ENCODE measurements at places on chromosomes 1 and 21.

DNA sequence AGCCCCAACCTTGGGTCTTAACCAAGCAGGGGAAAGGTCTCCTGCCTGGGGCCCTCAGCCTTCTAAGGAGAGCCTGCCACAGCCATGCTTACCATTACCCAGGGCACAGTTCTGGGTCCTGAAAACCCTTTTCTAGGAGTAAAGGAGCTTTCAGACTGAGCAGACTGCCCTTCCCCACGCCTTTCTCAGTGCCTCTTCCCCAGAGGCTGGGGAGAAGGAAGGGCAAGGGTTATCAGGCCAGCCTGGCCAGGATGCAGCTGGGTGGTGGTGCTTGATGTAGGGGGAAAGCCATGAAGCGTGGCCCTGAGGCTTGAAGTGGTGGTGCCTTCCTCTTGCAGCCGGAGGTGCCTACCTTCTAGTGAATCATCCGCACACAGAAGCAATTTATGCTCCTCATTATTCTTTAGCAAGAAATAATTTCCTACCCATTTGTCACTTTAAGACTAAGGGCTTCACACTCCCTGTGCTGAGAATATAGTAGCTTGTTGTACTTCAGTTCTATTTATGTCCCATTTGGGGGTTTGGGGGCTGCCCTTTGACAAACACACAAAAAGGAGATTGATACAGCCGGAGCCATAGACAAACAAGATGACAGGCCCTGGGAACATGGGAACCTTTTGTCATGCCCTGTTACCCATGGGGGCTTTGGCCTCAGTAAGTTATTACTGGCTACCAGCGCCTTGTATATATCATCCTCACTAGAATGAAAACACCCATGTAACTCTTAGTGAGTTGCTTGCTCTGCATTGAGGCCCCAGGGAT lies 40.7 kb downstream of the MAN1C1 start:
- DNase-seq = no peak

- DNase-seq = peak; percentile 28
Observed at GRCh38 chr1:150321826-150322166, 463 bp downstream of the PRPF3 start.

GRCh38 chr1:205632669-205633169 lies 908 bp upstream of the ELK4 start:
- DNase-seq = no peak

- DNase-seq = no peak
Observed at GRCh38 chr21:33492571-33492970, 1.1 kb upstream of the DNAJC28 start.

DNA sequence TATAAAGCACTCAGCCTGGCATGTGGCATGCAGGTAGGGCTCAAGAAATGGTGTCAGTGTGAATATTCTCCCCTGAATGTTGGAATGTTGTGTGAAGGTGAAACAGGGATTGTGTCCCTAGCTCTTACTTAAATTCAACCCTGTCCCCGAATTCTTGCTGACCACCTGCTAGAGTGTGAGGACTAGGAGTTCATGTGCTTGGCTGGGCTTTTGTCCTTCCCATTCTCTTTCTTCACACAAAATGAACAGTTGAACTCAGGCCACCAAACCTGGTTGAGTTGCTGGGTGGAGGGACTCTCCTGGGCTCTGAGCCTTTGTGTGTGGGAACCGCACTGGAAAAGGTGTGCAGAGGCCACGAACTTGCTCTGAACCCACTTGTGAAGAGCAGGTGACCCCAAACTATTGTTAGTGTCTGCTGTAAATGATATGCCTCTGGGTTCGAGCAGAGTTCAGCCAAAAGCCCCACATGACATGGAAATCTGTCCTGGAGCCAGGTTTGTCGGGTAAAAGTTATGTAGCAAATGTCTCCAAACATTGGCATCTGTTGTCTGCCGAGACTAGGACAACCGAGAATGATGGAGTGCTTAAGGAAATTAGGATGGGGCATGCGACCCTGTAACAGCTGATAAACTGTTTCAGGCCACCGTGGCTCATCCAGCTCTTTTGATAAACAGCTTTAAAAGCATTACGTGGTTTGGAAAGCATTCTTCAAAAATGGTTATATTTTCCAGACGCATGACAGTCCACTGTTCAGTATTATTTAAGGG lies 144.2 kb downstream of the DHRS3 start:
- no peak for DNase-seq

- DNase-seq = peak; percentile 98
Observed at GRCh38 chr1:40862008-40862863, at the start of gene CITED4. CITED4 (minus strand) TSS chr1:40862363; CDS start chr1:40862127, 236 bp downstream.

GRCh38 chr1:5370311-5370710 lies 621.9 kb downstream of the NPHP4 start:
- DNase-seq = no peak

DNA sequence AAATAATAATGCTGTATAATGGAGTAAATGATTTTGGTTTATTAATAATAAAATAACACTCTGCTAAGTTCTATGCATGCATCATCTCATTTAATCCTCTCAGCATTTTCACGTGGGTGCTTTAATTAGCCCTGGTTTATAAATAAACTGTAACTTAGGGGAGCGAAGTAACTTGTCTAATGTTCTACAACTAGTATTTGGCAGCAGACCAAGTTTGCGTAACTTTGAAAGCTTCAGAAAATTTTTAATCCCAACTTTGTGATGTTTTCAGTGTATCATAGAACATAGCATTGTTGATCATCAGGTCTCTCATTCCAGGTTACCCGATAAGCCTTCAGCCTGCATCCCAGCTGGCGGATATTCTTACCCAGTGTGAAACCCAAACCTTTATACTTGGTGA lies 322.4 kb upstream of the SGIP1 start:
- no peak for DNase-seq

- DNase-seq = peak; percentile 98
Observed at GRCh38 chr1:45803299-45803780, at the start of gene MAST2. MAST2 (plus strand) TSS chr1:45803612; CDS start chr1:45803896, 284 bp downstream.

GRCh38 chr1:38370716-38371504 lies 324.3 kb upstream of the POU3F1 start:
- no peak for DNase-seq

DNA sequence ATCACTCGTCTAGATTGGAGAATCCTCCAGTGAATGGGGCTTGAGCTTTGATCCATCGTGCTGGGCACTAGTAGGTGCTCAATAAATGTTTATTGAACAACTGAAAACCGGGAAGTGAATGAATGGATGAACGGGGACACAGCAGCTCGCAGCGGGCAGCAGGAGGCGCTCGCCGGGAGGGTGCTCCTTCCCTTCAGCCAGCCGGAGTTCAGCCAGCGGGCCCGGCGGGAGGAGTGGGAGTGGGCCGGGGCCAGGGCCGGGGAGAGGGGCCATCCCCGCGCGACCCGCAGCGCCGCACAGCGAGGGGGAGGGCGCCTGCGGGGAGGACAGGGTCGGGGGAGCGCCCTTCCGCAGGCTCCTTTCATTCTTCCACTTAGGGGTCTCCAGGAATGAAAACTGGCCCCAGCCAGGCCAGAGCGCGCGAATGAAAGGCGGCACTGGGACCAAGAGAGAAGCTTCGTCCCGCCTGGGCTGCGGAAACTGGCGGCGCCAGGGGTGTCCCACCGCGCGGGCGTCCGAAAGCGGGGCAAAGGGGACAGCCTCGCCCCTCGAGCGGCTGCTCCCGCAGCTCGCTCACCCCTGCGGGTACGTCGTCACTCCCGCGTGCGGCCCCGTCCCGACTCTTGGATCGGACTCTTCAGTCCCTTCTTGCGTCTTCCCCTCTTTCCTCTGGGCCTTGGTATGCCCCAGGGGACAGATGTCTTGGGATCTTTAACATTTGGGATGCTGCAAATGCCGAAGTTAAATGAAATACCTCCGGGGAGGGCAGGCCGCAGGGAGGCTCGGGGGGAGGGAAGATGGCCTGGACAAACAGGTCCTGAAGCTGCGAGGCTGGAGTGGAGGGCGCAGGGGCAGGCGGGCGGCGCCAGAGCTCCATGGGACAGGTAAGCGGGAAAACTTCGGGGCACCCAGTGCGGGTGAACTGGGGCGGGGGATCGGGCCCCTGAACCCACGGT lies 3.6 kb upstream of the INAVA start:
- no peak for DNase-seq

DNA sequence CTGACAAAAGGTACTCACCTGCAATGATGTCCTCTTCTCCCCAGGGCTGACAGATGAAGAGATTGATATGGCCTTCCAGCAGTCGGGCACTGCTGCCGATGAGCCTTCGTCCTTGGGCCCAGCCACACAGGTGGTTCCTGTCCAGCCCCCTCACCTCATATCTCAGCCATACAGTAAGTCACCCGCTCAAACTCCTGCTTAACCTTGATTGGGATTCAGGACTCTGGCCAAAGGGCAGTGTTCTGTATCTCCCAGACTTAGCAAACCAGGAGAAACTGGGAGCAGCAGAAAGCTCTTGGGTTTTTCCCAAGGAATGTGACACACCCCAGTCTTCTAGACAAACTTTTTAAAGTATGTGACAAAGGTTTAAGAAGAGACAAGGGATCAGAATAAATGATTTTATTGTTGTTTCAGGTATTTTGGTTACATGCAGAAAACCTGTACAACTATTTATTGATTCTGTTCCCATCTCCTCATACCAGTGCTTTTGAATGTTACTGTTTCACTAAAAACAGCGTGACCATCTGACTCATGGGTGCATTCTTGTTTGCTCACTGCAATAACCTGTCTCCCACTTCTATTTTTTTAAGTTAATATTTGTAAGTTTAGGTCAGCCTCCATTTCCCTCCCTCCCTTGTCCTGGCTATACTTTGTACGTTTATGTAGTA lies 124.6 kb downstream of the PEX14 start:
- DNase-seq = no peak

DNA sequence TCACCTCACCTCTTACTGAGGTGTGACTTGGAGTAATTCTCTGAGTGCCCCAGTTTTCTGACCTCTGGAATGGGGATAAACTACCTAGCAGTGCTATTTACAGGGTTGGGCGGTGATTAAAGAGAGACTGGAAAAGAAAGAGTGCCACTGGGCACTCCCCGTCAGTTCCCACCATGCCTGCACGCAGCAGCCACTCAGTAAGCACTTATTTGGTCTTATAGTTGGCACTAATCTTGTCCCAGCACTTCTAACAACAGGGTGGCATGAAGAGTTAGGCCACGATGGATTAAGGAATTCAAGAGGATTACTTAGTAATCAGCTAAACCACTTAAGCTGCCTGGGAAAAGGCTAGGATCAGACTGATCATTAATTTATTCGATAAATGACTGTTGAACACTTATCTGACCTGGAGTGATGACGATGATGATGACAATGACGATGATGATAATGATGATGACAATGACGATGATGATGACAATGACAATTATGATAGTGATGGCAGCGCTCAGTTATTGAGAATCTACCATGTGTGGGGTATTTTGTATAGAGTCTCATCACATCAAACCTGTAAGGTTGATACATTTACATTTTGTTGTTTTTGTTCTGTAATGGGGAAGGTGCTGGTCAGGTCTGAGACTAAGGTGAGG lies 5.4 kb downstream of the CITED4 start:
- no peak for DNase-seq

- no peak for DNase-seq
Observed at GRCh38 chr1:214660900-214661299, 57.9 kb downstream of the CENPF start.

GRCh38 chr21:35649186-35649585 lies 411.1 kb downstream of the SETD4 start:
- no peak for DNase-seq

DNA sequence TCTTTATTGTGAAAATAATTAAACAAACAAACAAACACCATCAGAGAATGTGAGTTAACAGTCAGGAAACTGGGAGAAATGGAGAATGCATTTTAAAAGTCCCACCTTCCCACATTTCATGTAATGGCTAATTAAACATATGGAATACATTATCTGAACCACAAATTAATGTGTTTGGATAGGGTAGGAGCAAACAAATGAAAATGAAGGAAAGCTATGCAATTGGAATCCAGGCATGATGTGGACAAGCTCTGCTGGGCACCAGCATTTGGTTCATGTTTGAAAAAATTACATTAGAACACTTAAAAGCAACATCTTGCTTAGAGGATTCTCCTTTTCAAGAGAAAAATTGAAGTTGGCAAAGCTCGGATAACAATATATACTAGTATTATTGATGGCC lies 628.1 kb downstream of the LMO4 start:
- DNase-seq = no peak

- no peak for DNase-seq
Observed at GRCh38 chr1:100879422-100879821, 15.2 kb downstream of the EXTL2 start.

DNA sequence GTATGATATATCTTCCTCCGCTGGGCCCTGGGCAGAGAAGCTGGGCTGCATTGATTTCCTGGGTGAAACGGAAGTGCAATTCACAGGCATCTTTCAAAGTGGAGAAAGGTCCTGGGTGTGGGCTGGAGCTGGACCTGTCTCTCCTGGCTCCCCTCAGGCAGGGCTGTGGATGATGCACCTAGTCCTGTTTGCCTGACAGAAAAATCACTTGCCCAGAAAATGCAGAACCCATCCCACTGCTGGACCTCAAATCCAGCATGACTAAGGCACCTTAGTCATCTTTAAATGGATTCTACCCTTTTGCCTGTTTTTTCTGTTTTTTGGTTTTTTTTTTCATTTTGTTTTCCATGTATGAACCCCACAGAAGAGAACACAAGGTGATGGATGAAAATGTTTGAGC lies 49.7 kb downstream of the MYSM1 start:
- no peak for DNase-seq

- DNase-seq = peak; percentile 71
Observed at GRCh38 chr1:33455539-33456501, 16.6 kb upstream of the ZSCAN20 start.

DNA sequence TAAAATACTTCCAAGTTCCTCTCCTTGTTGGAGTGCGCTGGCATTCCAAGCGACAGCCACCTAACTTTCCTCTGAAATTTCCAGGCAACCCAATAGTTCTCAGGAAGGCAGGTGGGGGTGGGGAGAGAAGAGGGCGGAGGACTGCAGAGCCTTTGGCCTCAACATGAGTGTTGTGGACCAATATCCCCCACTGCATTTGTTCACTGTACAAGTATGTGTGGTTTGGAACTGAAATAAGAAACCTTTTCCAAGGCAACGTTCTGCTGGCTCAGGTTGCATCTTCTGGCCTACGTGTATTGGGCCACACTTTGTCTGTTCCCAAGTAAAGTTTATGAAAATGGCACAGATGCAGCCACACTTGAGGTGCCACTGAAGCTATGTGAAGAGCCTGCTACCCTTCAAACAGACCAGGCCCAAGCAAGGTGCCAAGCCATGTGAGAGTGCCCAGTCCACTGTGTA lies 153.4 kb downstream of the DHRS3 start:
- DNase-seq = no peak

GRCh38 chr1:196546272-196547111 lies 61.7 kb downstream of the KCNT2 start:
- DNase-seq = no peak

DNA sequence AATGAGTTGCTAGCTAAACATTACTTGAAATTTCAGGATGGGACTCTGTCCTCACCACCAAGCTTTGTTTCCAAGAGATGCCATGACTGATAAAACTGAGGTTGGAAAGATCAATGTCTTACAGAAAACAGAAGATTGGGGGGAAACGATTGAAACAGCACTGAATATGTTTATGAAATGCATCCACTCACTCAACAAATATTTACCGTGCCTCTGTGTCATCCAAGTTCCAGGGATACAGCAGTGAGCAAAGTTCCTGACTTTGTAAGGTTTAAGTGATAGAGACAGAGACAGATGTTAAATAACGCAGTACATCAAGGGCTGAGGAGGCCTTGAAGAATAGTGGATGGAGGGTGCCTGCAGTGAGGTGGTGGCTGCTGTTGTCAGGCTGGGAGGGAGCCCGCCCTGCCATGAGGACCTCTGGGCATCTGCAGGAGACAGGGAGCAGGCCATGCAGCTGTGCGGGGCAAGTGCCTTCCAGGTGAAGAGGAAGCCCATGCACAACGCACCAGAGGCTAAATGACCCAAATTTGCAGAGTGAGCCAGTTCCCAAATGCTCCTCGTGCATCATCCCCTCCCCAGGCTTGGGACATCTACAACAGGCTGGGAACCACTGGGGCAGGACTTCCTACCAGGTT lies 108.0 kb downstream of the HLCS start:
- no peak for DNase-seq
